ENCODE measurements at places on chromosomes 5 and 9.

GRCh38 chr9:132946211-132946610, 1.8 kb upstream of the TSC1 start:
- no peak for ATAC-seq

DNA sequence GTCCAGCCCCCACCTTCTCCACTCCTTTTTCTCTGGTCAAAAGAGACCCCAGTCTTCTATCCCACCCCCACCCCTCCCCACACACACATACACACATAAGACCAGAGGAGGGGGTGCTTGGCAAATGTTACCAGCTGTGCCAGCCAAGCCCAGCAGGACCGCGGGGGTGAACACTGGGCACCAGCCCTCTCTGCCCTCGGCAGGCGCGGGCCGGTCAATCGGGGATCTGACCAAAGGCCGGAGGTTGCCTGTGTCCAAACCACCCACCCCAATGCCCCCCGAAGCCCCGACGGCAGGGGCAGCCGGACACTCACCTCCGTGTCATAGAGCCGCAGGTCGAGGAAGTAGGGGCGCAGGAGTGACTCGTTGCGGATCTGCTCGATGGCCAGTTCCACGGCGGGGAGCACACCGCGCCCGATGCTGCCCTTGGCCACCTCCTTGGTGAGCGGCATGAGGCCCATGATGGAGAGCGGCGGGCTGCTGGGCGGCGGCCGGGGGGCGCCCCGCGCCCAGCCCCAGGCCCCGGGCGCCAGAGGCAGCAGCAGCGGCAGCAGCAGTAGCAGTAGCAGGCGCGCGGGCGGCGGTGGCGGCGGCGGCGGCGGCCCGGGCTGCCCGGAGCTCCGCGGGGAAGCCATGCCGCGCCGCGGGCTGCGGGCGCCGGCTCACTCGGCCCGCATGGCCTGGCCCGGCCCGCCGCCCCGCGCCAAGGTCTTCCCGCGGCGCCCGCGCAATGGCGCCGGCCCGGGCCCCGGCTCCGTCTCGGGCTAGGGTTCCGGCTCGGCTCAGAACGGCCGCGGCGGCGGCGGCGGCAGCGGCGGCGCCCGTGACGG, 417 bp downstream of the GABBR2 start:
- no peak for ATAC-seq

DNA sequence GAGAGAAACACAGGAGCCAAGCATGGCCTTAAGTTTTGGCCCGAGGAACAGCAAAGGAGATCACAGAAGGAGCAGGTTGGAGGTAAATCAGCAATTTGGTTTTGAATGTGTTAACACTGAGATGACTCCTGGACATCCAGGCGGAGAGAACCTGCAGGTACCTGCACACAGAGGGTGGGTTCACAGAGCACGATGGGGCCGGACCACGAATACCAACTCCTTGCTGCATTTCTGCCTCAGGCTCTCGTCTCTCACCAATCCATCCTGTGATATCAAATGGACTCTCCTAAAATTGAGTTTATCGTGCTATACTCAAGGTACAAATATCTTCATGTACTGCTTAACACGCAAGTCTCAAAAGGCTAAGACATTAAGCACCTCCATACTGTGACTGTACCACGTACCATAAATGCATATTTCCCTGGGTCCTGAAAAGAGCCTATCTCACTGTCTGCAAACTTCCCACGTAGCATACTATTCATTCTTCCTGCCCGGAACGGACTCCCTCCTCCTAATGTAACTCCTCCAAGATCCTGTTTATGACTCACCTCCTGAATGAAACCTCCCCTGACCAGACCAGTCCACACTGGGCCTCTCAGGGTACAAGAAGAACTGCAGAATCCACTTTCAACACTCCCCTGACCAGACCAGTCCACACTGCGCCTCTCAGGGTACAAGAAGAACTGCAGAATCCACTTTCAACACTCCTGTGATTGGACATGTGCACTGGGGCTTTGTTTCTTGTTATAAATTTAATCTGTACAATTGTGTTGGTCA, 380.8 kb upstream of the RFX3 start:
- no peak for ATAC-seq

DNA sequence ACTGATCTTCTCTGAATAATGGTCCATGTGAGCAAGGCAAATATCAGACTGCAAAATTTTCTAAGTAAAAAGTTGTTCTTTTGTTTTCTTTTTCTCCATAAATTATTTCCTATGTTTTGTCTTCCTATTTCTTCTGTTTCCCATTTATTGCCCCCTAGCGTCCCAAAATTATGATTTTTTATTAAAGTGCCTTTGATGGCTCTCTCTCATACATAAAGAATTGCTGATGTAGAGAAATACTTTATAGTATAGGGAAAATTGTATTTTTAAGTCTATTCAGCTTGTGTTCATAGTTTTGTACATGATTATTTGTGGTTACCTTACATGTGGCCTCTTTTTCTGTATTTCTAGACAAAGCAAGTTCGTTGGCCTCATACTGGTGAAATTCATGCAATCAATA, 1031.2 kb downstream of the EFNA5 start:
- no peak for ATAC-seq

GRCh38 chr9:112061152-112061740, 113.9 kb downstream of the SUSD1 start:
- ATAC-seq = peak; percentile 74

DNA sequence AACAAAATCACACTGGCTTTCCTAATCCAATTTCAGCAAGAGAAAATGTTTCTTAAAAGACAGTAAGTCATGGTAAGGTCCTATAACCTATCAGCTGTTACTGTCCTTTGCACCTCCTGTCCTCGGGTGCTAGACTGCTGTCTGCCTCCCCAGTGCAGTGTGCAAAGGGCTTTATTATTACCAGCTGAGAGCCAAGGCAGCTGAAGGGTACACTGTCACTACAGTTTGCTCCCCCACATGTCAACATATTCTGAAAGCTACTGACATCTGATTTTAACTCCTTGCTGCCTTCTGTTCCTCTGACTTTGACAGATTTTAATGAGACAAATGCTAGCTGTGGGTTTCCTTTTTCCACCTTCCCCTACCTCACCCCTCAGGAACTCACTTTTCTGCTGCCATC, 389.4 kb upstream of the SLC24A2 start:
- no peak for ATAC-seq

DNA sequence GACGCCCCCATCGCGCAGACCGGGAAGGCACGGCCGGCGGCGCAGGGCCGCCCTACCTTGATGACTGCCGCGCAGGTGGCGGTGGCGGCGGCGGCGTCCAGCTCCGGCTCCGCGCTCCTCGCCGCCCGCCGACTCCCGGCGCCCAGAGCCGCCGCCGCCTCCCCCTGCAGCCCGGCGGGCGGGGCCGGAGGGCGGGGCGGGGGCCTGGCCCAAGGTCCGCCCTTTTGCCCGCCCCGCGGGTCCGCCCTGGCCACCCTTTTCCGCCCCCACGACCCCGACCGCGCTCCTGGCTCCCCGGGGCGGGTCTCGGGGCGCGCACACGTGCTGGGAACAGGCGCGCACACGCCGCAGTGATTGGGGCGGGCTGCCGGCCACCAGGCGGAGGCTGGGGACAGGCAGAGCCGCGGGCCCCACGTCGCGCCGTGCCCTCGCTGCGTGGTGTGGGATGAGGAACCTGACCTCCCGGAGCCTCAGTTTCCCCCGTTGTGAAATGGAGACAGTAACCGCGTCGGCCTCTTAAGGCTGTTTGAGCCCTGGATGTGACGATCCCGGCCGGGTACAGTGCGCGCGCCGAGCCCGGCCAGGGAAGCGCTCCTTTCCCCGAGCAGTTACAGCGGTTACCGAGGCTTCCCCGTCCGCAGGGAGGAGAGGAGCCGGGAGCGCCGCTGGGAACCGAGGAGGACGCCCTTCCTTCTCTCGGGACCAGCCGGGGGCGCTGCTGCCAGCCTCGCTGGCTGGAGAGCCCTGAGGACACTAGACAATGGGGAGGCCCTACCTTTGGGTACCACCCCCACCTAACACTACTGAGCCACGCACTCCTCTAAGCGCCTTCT, at the start of gene CORO2A:
TSS of gene CORO2A (minus strand) at position 135 of the 833 bp plus-strand sequence. CDS start 34,977 bp downstream, outside the sequence.
- peak; percentile 92 for ATAC-seq

GRCh38 chr5:58459146-58460001, 512 bp downstream of the PLK2 start:
- ATAC-seq = peak; percentile 2

DNA sequence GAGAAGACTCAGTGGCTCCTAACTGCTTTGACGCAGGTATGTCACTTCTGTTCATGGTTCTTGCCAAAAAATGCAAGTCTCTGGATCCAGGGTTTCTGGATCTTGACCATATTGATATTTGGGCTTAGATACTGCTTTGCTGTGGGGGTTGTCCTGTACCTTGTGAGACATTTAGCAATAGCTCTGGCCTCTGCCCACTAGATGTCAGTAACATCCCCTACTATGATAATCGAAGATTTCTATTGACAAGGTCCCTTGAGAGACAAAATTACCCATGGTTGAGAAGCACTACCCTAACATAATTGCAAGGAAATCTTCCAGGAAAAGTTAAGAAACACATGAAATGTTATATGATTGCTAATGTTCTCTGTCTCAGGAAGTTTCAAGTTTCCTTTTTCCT, 285.4 kb downstream of the TMEM232 start:
- no peak for ATAC-seq

GRCh38 chr9:72537011-72537545, 15.7 kb downstream of the TMC1 start:
- ATAC-seq = no peak

DNA sequence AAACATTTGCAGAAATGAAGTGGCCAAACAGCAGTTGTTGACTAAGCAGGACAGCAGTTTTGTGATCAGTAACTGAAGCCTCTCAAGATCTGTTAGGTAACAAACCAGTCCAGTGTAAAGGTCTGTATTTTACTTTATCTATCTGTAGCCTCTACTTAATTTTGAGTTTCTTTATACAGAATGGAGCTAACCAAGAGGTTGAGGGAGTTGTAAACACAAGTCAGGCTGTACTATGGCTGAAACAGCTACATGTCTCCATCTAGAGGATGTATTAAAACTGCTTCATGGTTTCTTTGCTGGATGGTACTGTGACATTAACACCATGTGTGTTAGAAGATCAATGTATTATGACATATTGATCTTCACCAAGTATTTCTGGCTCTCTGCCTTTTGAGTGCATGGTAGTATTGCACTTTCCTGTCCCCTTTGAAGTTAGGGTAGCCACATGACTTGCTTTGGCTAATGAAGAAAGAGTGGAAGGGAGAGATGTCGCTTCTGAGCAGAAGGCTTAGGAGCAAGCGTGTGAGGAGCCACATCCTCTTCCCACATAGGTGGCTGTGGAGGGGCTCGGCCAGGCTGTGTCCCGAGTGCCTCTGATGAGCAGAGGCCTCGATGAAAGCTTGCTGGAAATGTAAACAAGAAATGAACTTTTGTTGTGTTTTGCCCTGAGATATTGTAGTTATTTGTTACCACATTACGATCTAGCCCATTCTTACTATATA, 105.6 kb upstream of the PCA3 start:
- peak; percentile 74 for ATAC-seq

DNA sequence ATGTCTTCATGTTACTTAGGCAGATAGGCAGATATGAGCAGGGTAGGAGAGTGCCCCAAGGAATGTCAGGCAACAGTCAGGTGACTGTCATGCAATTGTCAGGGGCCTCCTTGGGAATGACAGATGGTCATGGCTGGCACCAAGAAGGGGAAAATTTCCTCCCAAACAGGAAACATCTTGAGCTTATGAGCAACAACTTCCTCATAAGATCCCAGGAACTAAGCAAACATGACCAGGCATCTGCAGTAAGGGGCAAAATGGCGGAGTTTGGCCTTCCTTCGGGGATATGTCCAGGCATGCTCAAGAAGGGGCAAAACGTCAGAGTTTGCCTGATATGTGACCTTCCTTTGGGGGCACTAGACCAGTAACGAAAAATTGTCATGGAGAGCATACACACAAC, 591.8 kb downstream of the PDE4D start:
- no peak for ATAC-seq

- no peak for ATAC-seq
Observed at GRCh38 chr5:180135128-180135955, 63.8 kb upstream of the RNF130 start.

- ATAC-seq = no peak
Observed at GRCh38 chr9:70020991-70021571, 22.6 kb upstream of the MAMDC2 start.
